ENCODE measurements at places on chromosomes 1 and 21. TPM values are rescaled to one million over a fixed set of nuclear protein-coding genes. Genes with fewer than 3 reads are reported as not detected.

The AMPD1 gene
- not detected for polyA plus RNA-seq

The DEPDC1 gene
- polyA plus RNA-seq = 0.75 TPM

The DSCAM gene
- not detected for polyA plus RNA-seq

The FBLIM1 gene
- polyA plus RNA-seq = not detected

DNA sequence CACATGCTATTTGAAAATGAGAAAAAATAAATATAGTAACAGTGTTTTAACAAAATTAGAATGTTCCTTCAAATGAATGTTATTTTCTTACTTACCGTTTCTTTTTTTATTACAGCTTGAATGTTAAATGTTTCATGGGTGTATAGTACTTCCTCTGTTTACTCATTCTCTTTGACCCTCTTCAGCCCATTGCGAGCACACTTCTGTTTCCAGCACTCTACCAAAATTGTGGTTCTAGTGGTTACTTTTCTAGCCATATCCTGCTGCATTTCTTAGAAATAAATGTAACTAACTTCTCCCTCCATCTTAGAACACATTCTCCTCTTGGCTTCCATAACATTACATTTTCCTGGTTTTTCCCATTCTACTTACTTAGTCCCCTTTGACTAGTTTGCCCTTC is 190.0 kb upstream of the C1orf105 start:
- DNase-seq = no peak

DNA sequence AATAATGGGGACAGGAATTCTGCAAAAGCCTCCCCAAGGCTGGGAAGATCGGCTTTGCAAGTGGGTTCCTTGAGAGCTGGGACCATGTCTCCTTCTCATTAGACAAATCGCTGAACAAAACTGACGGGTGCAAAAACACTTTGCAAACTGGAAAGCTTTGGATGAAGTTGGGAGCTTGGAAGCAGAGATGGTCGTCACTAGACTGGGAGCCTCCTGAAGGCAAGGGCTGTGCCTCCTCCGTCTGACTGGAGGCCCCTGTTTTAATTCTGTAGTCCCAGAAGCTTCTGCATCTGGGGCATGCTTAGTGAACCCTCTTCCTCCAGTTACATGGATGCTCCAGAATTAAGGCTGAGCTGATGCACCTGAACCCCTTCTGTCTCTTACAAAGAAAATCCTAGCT is 82.3 kb upstream of the IFFO2 start:
- no peak for DNase-seq

DNA sequence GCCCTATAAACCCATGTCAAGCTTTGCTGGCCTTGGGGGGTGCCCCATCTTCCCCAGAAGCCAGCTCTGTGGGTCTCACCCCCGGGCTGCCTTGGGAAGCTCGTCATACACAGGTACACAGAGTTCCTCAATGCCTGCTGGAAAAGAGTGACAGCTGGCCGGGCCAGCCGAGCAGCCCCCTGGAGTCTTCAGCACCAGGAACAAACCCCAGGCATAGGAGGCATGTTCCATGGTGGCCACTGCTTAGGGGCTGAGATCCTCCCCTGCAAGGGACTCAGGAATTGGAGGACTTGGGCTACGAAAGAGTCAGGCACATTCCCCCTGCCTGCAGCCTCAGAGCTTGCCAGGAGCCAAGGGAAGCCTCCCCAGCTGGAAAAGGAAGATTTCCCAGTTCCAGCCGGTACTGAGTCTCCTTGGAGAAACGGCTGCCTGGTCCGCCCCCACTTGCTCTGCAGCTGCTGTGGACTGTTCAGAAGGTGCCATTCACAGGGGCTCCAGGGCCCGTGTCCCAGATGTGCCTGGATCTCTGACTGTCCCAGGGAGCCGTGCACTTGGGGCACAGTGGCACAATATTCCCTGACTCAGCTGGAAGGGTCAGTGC is 89.5 kb downstream of the STUM start:
- DNase-seq = no peak

Data from immature natural killer cell (primary cell).